ENCODE measurements at places on chromosomes 5 and 9.

DNA sequence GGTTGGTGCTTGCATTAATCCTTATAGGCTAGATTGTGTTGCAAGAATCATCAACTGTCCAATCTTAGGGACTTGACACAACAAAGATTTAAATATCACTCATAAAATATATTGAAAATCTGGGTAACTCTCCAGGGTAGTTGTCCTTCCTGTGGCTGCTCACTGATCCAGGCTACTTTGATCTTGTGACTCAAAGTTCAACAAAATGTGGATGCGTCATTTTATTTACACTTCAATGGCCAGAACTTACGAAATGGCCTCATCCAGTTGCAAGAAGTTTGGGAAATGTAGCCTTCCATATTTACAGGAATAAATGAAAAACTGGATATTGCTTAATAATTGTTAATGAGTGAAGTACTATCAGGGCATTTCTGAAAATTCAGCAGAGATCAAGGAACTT is 235.5 kb upstream of the ACTBL2 start:
- DNase-seq, result no peak

GRCh38 chr5:41951224-41951623 is 26.1 kb downstream of the FBXO4 start:
- no peak for DNase-seq

DNA sequence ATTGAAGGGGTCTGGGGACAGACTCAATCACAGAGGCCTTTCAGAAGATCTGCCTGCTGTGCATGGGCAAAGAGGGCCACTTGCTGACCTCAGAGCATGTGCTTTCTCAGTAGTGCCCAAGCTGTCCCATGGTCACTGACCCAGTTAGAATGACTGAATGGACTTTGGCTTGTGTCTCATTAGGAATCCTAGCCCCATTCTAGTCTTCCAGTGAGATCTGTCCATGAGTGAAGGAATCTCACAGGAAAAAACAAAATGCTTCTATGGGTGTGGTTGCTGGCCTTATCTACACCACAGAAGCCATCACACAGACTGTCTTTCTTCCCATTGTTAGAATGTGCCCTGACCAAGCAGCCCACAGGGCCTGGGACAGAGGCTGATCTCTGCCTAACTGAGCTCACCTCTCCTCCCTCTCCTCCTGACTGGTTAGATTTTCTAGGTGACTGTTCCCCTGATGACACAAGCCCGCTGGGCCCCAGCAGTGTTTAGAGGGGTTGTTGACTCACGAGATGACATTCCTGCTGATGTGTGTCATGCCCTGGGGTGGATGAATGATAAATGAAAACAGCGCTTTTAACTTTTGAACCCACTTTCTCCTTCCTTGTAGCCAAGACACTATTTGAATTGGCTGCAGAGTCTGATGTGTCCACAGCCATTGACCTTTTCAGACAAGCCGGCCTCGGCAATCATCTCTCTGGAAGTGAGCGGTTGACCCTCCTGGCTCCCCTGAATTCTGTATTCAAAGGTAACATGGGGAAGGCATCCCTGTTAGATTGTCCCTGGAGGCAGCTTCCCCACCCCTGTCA is 24.8 kb downstream of the TGFBI start:
- no peak for DNase-seq

GRCh38 chr9:38681747-38682227 is 38.1 kb downstream of the FAM240B start:
- DNase-seq, result no peak

- no peak for DNase-seq
Measured at GRCh38 chr9:120562861-120563443, 17.0 kb downstream of the CDK5RAP2 start.

- DNase-seq, result no peak
Measured at GRCh38 chr9:126150411-126151030, 176.1 kb upstream of the MVB12B start.

DNA sequence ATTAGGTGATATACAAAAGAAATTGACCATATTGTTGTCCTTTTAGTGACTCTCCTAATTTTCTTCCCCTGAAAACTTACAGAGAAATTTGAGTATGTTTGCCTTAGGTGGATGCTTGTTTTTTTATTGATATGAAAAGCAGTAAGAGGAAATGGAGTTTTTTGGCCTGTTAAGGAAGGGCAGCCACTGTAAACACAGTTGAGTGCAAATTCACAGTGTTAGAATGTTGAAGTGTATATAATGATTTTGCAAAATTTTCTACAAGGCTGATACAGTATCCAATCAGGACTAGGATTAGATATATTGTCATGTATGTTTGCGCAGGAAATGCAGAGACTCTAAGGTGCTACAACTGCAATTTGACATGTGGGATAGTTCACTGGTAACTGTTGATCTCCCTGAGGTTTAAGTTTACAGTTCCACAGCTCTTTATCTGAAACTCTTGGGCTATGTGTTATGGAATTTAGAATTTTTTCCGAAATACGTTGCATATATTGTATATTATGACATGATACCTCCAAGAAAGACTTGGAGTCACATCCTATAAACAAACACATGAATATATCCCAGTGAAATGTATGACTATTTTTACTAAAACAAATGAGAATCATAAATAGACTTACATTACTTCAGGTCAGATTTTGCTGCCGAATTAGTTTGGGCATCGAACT is 62.5 kb downstream of the FXN start:
- no peak for DNase-seq
